ENCODE measurements at places on chromosomes 12 and 14.

GRCh38 chr12:101115326-101115725 lies 94.7 kb downstream of the SLC5A8 start:
- no peak for DNase-seq

GRCh38 chr14:100864206-100864605 lies 38.3 kb downstream of the MEG3 start:
- no peak for DNase-seq

- DNase-seq = no peak
Measured at GRCh38 chr12:53320352-53321195, 836 bp downstream of the AAAS start.

- peak; percentile 92 for DNase-seq
Measured at GRCh38 chr14:49959822-49960408, 67.0 kb downstream of the ARF6 start.

GRCh38 chr12:15701631-15702156 lies 87.5 kb downstream of the EPS8 start:
- no peak for DNase-seq

DNA sequence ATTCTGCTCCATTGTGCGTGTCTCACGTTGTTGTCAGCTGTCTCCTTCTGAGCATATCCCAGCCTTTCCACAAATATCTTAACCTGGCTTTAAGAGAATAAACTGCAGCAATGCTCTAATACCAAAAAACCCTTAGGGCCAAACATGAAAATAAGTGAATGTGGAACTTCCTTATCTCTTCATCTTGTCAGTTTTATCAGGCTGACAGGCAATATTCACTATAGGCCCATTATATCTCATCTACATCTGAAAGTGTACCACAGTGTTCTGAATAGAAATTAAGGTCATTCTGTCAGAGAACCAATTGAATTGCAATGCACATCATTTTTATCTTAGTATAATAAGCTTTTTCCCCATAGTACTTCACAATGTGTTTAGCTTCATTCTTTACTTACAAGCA lies 933.1 kb upstream of the FBXO33 start:
- DNase-seq = no peak

DNA sequence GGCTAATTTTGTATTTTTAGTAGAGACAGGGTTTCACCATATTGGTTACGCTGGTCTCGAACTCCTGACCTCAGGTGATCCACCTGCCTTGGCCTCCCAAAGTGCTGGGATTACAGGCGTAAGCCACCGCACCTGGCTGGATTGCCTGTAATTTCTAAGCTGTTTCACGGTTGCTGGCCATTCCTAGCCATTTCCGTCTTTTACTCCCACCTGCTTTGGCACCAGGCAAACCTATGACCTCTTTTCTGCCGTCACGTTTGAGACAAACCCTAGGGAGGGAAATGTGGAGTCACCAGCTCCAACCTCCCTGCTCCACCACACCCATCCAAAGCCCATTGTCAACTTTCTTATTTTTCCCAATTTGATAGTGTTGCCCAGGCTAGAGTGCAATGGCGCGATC lies 1.2 kb downstream of the GPR132 start:
- no peak for DNase-seq

All from NCI-H526 (cell line).